ENCODE measurements at places on chromosomes 4 and X.
A peak's percentile ranks its signal among the peaks of the same experiment; 100 is the strongest.

- peak; percentile 28 for DNase-seq
These were observed 260.1 kb upstream of the EDNRA start for GRCh38 chr4:147220833-147221232.

DNA sequence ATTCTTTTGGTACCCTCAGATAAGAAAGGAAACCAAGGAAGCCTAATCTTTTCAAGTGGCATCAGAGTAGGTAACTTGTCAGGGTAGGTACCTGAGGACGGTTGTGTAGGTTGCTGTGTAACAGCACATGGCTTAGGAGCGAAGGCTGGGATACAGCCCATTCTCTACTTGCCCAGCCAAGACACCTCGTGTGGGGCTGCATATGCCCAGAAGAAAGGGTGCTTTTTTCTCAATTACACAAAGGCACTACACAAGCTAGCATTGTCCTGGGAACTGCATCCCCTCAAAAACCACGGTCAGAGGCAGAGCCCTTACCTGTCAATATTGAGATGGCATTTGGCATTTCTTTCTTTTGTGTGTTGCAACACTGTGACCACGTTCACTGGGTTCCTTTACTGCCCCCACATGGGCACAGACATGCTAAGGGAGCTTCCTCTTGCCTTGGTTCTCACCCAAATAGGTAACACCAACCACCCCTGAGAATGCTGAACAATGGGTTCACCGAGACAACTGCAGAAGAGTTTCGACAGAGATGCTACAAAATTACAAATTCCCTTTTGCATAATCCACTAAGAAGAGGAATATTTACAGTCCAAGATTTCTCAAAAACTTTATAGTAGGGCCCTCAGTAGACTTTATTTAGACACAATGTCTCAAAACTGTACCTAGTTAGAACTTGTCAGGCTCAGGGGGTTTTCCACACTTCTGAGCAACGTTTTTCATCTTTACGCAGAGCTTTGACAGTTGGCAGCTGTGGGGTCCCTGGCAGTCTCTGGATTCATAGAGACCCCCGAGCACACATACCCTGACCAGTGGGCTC, 35.8 kb upstream of the TNIP3 start:
- DNase-seq = no peak

DNA sequence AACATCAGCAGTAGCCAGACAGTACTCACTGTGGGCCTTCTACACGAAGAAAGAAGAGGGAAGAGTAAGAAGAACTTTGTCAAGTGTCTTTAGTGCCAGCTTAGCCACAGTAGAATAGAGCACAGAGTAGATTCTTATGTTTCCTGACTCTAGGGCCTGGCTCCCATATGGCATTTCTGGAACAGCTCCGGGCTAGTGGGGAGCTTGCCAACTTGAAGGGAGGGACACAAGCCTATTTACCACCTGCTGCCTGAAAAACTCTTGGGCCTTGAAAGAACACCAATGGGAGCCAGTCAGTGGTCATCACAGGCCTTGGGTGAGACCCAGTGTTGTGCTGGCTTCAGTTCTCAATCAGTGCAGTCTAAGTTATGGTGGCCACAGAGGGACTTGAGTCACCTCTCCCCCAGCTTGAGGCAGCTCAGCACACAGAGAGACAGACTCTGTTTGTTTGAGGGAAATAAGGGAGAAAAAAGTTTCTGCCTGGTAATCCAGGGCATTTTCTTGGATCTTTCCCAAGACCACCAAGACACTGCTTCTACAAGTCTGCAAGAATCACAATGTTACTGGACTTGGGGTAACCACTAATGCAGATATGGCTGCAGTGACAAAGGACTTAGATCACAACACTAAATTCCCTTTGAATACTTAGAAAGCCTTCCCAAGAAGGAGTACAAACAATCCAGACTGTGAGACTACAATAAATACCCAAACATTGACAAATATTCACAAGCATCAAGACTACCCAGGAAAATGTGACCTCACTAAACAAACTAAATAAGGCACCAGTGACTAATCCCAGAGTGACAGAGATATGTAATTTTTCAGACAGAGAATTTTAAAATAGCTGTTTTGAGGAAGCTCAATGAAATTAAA, 261.0 kb upstream of the NDST3 start:
- no peak for DNase-seq

GRCh38 chr4:183241322-183241640, 78.8 kb downstream of the CLDN22 start:
- DNase-seq = peak; percentile 72

GRCh38 chrX:71482228-71482958, 50.5 kb upstream of the OGT start:
- no peak for DNase-seq

DNA sequence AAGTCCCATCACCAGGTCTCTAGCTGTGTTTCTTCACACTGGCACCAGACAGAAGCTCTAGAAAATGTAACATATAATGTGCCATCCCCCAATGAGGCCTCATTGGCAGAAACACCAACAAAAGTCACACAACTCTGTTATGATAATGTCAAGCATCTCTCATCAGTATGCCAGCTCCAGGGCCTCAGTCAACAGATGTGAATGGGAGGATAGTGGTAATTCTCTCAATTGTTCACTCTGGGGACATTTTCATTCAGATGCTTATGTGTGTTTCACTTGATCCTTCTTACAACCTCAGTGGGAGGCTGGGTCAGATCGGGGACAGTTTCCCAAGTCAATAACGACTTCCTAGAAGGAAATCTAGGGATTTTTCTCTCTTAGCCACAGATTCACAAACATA, 57.5 kb upstream of the SCOC start:
- DNase-seq = no peak

DNA sequence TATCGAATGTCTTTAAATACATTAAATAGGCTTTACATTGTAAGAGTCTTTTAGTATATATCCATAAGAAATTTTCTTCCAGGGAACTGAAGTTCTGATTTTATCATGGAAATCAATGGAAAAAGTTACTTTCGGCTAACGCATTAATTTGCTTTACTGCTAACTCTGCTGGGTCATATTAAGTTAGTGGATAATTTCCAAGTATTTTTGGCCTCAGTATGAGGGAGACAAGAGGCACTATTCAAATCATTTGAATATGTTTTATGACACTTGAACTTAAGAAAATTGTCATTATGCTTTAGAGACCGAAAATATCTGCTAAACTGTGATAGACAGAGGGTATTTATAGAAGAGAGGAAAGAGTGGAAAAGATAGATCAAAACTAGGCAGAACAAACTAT, 237.5 kb downstream of the PCDH7 start:
- DNase-seq = no peak

- peak; percentile 91 for DNase-seq
These were observed at the start of gene TET2 for GRCh38 chr4:105146276-105147015. Gene TET2, plus strand, starts transcription at chr4:105146876. Its CDS starts 87,067 bp downstream, at chr4:105233943.

Data from astrocyte of the spinal cord (primary cell).